ENCODE measurements at places on chromosomes 3 and 15. TPM values are rescaled to one million over a fixed set of nuclear protein-coding genes. Genes with fewer than 3 reads are reported as not detected.
A peak's percentile ranks its signal among the peaks of the same experiment; 100 is the strongest.

- no peak overlapping the region for H3K4me3 ChIP-seq
- no peak for DNase-seq
- H3K4me1 ChIP-seq = peaks cover 16% of the 10 kb centered on the region
- no peaks in the 10 kb centered on the region for H3K27me3 ChIP-seq
- H3K36me3 ChIP-seq = no peaks in the 10 kb centered on the region
Observed at GRCh38 chr3:171453180-171453886, 6.9 kb downstream of the TNIK start.

DNA sequence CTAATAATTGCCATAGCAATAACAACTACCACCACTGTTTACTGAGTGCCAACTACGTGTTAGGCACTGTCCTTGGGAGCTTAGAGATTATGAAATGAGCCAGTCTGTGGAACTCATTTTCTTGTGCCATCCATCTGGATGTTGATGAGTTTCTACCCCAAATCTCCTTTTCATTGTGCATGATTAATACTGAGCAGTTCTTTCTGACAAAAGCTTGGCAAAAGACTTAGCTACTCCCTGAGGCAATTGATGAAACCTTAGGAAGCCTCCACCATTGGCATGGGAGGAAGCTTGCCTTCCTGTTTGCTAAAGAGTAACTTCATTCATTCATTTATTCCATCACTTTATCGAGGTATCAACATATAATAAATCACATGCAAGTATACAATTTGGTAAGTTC lies 39.8 kb downstream of the PRICKLE2 start:
- H3K4me1 ChIP-seq = peaks cover 67% of the 10 kb centered on the region
- peak overlapping the region; percentile 93 for H3K27ac ChIP-seq
- no peaks in the 10 kb centered on the region for H3K27me3 ChIP-seq
- no peak overlapping the region for H3K4me3 ChIP-seq
- H3K36me3 ChIP-seq = no peaks in the 10 kb centered on the region

DNA sequence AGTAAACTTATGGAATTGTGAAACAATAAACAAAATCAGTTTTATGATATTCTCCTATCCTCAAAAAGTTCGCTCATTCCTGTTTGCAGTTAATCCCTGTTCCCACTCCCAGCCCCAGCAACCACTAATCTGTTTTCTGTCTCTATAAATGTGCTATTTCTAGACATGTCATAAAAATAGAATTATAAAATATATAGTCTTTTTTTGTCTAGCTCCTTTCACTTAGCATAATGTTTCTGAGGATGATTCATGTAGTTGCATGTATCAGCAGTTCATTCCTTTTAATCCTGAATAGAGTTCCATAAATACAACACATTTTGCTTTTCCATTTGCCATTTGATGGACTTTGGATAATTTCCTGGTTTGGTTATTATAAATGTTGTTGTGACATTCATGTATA lies 140.0 kb downstream of the KCNAB1 start:
- H3K27me3 ChIP-seq = peaks cover 9% of the 10 kb centered on the region
- no peaks in the 10 kb centered on the region for H3K36me3 ChIP-seq
- H3K4me3 ChIP-seq = no peak overlapping the region
- H3K4me1 ChIP-seq = no peaks in the 10 kb centered on the region
- no peak for DNase-seq

- no peak for DNase-seq
- no peak overlapping the region for H3K4me3 ChIP-seq
- H3K4me1 ChIP-seq = peaks cover 51% of the 10 kb centered on the region
- no peaks in the 10 kb centered on the region for H3K36me3 ChIP-seq
Observed at GRCh38 chr3:72890166-72890925, 2.5 kb downstream of the GXYLT2 start.

- no peak overlapping the region for H3K27ac ChIP-seq
- H3K4me1 ChIP-seq = peaks cover 38% of the 10 kb centered on the region
- no peak overlapping the region for H3K4me3 ChIP-seq
- no peaks in the 10 kb centered on the region for H3K27me3 ChIP-seq
- no peak for DNase-seq
- H3K36me3 ChIP-seq = peaks cover 9% of the 10 kb centered on the region
Observed at GRCh38 chr3:48422272-48422671, 7.6 kb downstream of the PLXNB1 start.

GRCh38 chr3:180457225-180457624 lies 144.7 kb upstream of the TTC14 start:
- DNase-seq = no peak
- no peaks in the 10 kb centered on the region for H3K36me3 ChIP-seq
- H3K4me3 ChIP-seq = no peak overlapping the region
- H3K27ac ChIP-seq = no peak overlapping the region

- peaks cover 19% of the 10 kb centered on the region for H3K27me3 ChIP-seq
- H3K36me3 ChIP-seq = no peaks in the 10 kb centered on the region
- no peak overlapping the region for H3K4me3 ChIP-seq
- no peak overlapping the region for H3K27ac ChIP-seq
Observed at GRCh38 chr3:132256989-132257388, 60.2 kb upstream of the ACP3 start.

GRCh38 chr15:57916695-57917094 lies 148.8 kb downstream of the ALDH1A2 start:
- H3K4me1 ChIP-seq = no peaks in the 10 kb centered on the region
- H3K27ac ChIP-seq = no peak overlapping the region
- no peaks in the 10 kb centered on the region for H3K36me3 ChIP-seq
- H3K4me3 ChIP-seq = no peak overlapping the region

DNA sequence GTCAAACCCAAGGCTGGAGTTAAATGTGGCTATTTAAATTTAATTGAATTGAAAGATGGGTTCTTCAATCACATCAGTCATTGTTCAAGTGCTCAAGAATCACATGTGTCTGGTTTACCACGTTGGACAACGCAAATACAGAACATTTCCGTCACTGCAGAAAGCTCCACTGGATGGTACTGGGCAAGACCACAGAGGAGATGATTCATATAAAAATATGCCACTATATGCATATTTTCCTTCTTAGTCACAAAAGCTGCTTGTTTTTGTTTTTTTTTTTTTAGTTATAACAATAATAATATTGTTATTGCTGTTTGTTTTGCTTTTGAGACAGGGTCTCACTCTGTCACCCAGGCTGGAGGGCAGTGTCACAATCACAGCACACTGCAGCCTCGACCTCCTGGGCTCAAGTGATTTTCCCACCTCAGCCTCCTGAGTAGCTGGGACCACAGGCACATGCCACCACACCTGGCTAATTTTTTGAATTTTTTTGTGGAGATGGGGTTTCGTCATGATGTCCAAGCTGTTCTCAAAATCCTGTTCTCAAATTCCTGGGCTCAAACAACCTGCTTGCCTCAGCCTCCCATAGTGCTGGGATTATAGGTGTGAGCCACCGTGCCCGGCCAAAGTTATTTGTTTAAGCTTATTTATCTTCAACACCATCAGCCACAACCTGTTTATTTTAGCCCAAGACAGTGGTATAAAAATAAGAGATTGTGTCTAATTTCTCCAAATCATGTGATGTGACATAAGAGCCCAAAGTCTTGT lies 19.4 kb downstream of the RTP3 start:
- H3K27ac ChIP-seq = peak overlapping the region; percentile 67
- H3K4me1 ChIP-seq = peaks cover 18% of the 10 kb centered on the region
- no peaks in the 10 kb centered on the region for H3K36me3 ChIP-seq
- H3K27me3 ChIP-seq = no peaks in the 10 kb centered on the region
- no peak overlapping the region for H3K4me3 ChIP-seq

GRCh38 chr3:185207481-185207880 lies 46.4 kb downstream of the EHHADH start:
- H3K27ac ChIP-seq = no peak overlapping the region
- peaks cover 7% of the 10 kb centered on the region for H3K27me3 ChIP-seq
- H3K4me1 ChIP-seq = no peaks in the 10 kb centered on the region
- H3K36me3 ChIP-seq = no peaks in the 10 kb centered on the region

- no peaks in the 10 kb centered on the region for H3K36me3 ChIP-seq
- H3K4me3 ChIP-seq = no peak overlapping the region
- H3K27ac ChIP-seq = no peak overlapping the region
- DNase-seq = no peak
Observed at GRCh38 chr3:63429905-63430304, 151.8 kb downstream of the SYNPR start.

The GATA2 gene
- 0.91 TPM for total RNA-seq
